Airway epithelial cell (primary cell): ENCODE measurements at places on chromosomes 12 and 14. TPM values are rescaled to one million over a fixed set of nuclear protein-coding genes. Genes with fewer than 3 reads are reported as not detected.

Gene PGF
- total RNA-seq, result 51.8 and 57.1 TPM in 2 replicates

Gene SERPINA5
- not detected in 2 replicates for total RNA-seq

Gene ESRRB
- 0.21 TPM in 1 of 2 replicates, not detected in the other for total RNA-seq

Gene KLRB1
- not detected in 2 replicates for total RNA-seq

Gene CCDC197
- not detected in 2 replicates for total RNA-seq

Gene BEGAIN
- total RNA-seq, result 0.21 and 0.23 TPM in 2 replicates

Gene CIT
- total RNA-seq, result 12.4 and 19.7 TPM in 2 replicates

Gene FSCB
- total RNA-seq, result not detected in 2 replicates

Gene CCDC196
- total RNA-seq, result not detected in 2 replicates

Gene KLHDC2
- total RNA-seq, result 20.6 and 24.1 TPM in 2 replicates

Gene SPX
- total RNA-seq, result 2.0 and 8.3 TPM in 2 replicates

Gene CPNE6
- not detected in 2 replicates for total RNA-seq
